Liver (tissue), 10 donors: ENCODE measurements at places on chromosomes 1 and 21.

DNA sequence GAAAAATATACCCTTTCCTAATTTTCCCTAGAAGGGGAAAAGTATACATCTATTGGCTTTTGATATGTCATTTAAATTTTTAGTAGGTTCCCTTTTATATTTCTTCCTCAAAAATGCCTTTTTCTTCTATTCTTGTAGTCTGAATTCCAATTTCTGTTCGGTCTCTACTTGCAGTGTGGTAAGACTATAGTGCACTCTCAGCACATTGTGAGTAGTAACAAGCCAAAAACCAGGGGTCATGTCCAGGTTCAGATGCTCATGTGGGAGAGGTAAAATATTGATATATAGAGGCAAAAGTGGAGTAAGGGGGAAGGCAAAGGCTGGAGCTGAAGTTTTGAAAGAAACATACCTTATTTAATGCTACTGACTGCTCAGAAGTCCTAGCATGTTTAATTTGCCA is 4.0 kb upstream of the FCGR2A start:
- DNase-seq: no peak

DNA sequence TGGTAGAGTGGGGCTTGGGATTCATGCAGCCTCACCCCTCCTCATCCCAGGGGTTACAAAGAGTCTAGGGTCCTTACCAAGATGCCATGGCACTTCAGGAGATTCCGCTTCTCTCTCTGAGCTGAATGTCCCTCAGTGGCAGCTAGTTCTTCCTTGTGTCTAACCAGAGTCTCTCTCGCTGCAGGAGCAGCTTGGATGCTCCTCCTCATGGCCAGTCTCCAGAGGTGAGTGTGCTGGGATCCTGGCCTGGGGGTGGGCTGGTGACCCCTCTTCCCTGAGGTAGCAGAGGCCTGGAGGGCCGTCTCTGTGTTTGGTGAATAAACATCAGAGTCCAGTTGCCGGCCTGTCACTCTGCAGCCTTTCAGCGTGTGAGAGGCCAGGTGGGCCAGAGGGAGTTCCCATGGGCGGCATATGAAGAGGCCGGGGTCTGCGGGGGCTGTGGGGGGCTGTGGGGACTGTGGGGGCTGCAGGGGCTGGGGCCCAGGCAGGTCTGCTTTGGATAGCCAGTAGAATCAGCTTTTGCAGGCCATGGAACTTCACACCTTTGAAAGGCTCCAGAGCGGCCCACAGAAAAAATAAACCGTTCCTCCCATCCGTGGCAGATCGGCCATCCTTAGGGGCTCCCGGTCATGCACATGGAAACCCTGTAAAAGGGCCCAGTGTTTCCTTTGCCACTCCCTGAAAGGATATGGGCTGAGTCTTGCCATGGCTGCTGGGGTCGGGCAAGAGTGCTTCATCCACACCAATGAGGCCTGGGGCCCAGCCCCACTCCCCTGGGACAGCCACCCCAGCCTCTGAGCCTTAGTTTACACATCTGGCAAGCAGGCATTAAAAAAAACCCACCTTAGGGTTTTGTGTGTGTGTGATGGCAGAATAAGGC is 256.4 kb downstream of the FOXD2 start:
- peak; percentile 39 for DNase-seq

DNA sequence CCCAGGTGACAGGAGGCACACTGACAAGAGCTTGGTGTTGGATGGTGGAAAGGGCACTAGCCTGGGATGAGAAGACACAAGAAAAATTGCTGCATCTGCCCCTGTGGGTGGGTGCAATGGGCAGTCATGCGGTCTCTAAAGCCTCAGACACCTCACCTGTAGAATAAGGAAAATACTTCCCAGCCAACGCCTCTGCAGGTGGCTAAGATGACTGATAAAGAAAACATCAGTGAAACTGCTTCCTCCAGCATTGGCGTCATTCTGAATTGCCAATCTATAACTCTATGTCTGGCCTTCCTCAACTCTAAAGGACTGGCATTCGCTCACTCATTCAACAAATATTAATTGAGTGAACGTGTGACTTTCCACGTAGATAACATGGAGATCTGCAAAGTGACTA is 100.4 kb upstream of the F3 start:
- DNase-seq: no peak

- no peak for DNase-seq
These were observed 488 bp downstream of the DBT start for GRCh38 chr1:100249155-100249536.

- DNase-seq: no peak
These were observed 28.5 kb downstream of the COA7 start for GRCh38 chr1:52669696-52670095.

- DNase-seq: no peak
These were observed 2.5 kb upstream of the WNT2B start for GRCh38 chr1:112506306-112506705.

- no peak for DNase-seq
These were observed 77.0 kb downstream of the CTH start for GRCh38 chr1:70487910-70488665.

DNA sequence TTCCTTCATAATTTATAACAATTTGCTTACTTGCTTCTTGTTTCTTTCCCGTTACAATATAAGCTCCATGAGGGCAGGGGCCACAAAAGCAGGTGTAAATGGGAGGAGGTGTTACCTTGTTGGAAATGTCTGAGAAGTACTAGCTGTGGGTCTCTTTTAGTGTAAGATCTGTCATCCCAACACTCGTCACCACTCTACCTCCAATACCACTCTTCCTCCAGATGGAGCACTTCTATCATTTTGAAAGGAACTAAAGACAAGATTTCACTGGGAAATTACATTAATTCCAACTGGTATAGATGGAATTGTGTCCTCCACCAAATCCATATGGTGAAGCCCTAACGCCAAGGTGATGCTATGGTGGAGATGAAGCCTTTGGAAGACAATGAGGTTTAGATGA is 53.0 kb upstream of the CPLANE2 start:
- DNase-seq: no peak

- no peak for DNase-seq
These were observed 17.8 kb downstream of the CAPZB start for GRCh38 chr1:19467199-19468187.

GRCh38 chr1:151135433-151136385 is 10.7 kb downstream of the SEMA6C start:
- no peak for DNase-seq

GRCh38 chr1:162361349-162361748 is 15.3 kb downstream of the SPATA46 start:
- no peak for DNase-seq

DNA sequence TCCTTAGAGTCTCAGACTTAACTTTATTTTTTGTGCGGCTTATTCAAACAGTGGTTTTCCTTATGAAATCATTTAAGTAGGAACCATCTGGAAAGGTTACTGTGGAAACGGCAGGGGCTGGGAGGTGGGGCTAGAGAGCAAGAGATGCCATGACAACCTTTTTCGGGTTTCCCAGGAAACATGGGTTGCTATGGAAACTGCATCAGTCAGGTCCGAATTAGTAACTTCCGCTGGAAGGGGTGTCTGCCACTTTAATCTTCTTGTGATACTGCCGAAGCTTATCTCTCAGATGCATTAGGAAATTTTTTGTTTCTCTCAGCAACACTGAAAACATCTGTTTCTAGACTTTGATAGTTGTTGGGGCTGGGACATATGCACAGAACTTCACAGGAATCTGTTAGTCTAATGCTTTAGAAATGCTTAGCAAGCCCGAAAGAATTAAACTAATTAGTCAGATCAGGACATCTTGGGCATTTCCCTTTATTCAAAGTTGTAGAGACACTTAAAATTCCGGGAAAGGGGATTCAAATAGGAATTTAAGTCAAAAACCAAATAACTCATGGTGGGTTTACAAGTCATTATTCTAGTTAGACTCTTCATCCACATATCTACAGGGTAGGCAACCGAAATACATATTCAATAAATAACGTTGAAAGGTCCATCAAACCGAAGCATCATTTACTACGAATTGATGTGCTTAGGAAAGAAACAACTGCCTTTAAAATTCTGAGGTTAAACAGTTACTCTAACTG is 2.6 kb downstream of the KCNA3 start:
- DNase-seq: no peak

GRCh38 chr1:210416681-210417080 is 88.0 kb downstream of the HHAT start:
- DNase-seq: no peak

GRCh38 chr21:44551340-44551961 is at the start of gene KRTAP10-2:
KRTAP10-2 (minus strand) TSS chr21:44551505; CDS start chr21:44551458, 47 bp downstream.
- DNase-seq: peak; percentile 14

- no peak for DNase-seq
These were observed 312.9 kb downstream of the GRIK1 start for GRCh38 chr21:29626801-29627470.

- no peak for DNase-seq
These were observed 523.6 kb downstream of the SMYD3 start for GRCh38 chr1:245983294-245983967.

- DNase-seq: no peak
These were observed 58.6 kb downstream of the NPHP4 start for GRCh38 chr1:5933676-5934057.

DNA sequence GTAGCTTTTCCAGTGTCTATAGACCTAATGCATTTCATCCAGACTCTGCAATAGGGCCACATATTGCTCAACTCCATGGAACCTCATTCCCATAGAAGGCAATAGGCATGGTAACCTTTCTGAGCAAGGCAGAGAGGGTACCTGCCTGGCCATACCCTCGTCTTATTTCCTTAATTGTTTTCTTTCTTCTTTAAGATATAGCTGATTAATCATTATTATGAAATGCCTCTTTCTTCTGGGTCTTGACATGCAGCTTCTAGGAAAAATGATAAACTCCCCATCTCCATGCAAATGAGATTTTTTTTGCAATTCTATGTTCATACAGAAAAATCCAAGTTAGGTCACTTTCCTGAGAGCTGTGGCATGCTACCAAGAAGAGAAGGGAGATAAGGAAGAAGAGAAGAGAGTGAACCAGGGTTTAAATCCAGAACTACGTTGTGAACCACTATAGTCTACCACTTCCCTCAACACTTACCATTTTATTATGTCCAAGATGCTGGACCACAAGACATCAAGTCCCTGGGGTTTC is 33.0 kb upstream of the IL20 start:
- DNase-seq: no peak

DNA sequence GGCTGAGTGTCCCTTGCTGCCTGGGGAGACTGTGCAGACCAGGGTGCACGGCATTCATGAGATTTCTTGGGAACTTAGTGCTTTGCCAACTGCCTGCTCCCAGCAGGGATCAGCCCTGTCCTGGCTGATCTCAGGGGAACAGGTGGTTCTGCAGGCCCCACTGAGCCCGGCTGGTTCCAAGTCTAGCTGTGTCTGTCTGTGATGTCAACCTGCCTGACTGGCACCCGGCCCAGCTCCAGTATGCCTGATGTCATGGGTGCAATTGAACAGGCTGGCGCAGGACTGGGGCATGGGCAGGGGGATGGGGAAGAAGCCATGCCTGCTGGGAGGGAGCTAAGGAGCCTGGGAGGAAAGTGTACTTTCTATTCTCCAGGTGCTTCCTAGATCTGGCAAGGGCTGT is 227.1 kb downstream of the GRIK3 start:
- no peak for DNase-seq

DNA sequence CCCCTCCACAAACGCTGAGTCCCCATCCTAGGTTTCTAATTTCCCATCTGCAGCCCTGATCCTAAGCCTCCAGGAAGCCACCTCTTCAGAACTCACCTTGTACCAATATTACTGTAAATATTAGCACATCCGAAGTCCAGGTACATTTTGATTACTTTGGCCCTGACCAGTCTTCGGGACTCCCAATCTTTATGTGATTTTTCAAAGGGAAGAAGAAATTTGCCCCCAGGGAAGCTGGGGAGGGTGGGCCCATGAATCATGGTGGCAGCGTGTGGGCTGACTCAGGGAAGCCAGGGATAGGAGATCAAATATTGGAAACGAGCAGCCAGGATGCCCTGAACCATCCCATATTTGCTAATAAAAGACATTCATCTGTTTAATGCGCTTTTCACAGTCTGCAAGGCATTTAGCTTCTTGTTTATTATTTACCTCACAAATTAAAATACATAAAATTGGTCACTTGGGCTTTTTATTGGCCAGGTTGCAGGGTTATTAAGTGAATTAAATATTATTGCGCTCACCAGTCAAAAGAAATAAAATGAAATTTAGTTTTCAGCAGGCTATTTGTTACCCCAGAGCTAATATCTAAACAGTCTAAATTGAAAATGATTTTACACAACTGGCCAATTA is 46.6 kb downstream of the KIAA0040 start:
- DNase-seq: no peak

DNA sequence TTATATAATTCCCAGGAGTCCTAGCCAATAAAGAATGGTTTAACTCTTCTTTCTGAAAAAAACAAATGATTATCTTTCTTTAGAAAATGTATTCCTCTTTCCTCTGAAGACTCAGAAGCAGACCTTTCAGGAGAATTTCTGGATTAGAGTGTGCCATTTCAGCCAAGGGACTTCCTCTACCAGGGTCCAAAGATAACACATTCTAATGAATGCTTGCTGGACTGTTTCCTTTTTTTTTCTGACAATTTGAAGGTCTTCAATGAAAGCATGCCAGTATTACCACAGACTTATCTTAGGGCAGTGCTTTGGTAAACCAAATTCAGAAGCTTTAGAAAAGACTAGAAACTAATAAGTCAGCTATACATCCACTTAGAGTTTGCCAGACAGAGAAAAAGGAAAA is 80.5 kb downstream of the RERE start:
- DNase-seq: no peak

- DNase-seq: no peak
These were observed 164.3 kb downstream of the SETD4 start for GRCh38 chr21:35896060-35896459.

DNA sequence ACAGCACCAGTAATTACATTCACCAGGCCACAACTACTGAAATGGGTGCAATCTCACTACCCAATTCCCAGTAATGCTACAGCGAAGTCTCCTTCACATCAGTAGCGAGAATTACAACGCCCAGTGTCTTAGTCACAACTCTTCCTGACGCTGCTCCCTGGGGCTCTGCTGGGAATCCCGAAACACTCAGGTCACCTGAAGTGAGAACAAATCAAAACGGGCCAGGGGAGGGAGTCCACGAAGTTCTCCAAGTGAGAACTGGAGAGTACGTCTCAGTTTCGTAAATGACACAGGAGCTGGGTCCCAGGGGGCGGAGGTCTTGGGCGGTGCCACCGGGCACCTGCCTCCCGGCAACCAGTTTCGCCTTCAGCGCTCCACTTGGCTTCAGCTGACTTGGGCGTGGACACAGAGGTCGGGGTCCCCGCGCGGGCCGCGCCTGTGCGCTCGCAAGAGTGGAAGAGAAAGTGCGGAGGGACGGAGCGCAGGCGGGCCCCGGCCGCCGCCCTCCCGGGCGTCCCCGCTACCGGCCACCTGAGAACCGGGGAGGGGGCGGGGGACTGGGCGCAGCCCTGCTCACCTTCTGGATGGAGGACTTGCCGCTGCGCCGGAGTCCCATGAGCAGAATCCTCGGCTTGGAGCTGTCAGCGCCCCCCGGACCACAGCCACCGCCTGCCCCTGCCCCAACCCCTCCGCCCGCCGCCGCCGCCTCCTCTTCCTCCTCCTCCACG is 575 bp downstream of the RRAGC start:
- peak; percentile 63 for DNase-seq
